ENCODE measurements at places on chromosomes 11 and 22.

DNA sequence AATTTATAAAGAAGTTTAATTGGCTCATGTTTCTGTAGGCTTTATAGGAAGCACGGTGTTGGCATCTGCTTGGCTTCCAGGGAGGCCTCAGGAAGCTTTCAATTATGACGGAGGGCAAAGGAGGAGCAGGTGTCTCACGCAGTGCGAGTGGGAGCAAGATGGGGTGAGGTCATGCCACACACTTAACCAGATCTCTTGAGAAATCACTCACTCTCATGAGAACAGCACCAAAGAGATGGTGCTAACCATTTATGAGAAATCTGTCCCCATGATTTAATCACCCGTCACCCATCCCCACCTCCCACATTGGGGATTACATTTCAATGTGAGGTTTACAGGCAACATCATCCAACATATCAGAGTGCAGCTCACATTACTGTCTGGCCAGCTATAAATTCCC lies 103.5 kb downstream of the ARHGAP8 start:
- DNase-seq, result no peak

DNA sequence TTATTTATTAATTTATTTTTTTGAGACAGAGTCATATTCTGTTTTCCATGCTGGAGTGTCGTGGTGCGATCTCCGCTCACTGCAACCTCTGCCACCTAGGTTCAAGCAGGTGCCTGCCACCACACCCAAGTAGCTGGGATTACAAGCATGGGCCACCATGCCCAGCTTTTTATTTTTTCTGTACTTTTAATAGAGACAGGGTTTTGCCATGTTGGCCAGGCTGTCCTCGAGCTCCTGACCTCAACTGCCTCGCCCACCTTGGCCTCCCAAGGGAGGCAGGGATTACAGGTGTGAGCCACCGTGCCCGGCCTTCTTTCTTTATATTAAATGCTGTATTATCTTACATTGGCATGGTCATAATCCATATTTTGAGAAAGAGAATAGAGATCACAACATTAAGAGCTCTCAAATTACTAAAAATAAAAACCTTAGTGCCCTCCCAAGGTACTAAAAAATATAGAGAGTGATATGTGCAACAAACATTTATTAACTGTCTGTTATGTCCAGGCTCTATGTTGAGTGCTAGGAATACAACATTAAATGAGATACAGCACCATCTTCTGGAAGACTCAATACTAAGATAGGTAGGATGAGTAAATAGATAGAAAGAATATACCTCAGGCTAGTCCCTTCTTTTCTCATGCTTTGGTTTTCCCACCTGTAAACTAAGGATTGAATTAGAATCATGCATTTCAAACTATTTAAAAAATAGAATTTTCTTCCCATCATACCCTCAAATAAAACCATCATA lies 84.1 kb downstream of the BBOX1 start:
- no peak for DNase-seq

- no peak for DNase-seq
Measured at GRCh38 chr11:132771746-132772145, 760.6 kb downstream of the OPCML start.

DNA sequence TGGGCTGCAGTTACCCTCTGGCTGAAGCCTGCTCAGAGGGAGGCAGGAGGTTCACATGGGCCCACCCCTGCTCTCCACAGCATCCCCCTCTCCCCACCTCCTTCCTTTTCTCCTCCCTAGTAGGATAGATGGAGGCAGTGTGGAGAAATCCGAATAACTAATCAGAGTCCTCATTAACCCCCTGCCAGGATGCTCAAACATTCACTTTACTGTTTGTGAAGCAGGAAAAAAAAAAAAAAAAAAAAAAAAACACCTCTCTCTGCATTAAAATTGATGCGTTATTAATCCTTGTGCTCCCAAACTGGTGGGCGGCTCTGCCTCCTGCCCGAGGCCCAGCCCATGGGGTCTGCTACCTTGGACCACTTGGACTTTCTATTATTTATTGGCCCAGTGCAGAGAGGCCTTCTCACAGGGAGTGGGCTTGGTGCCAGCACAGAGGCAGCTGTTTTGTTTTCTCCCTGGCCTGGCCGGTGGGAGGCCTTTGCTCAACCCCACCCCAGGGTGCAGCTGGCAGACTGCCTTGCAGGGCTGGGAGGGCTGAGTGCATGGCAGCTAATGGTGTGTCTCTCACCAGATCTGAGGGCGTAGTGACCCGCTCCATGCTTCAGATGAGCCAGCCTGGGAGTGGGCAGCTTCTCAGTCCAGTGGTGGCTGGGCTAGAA lies 150.7 kb downstream of the PKNOX2 start:
- no peak for DNase-seq

DNA sequence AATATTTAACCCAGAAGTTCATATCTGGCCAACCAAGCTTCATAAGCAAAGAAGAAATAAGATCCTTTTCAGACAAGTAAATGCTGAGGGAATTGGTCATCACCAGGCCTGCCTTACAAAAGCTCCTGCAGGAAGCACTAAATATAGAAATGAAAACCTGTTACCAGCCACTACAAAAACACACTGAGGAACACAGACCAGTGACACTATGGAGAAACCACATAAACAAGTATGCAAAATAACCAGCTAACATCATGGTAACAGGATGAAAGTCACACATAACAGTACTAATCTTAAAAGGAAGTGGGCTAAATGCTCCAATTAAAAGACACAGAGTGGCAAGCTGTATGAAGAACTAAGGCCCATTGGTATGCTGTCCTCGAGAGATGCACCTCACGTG lies 311.4 kb downstream of the DYNC2H1 start:
- no peak for DNase-seq

DNA sequence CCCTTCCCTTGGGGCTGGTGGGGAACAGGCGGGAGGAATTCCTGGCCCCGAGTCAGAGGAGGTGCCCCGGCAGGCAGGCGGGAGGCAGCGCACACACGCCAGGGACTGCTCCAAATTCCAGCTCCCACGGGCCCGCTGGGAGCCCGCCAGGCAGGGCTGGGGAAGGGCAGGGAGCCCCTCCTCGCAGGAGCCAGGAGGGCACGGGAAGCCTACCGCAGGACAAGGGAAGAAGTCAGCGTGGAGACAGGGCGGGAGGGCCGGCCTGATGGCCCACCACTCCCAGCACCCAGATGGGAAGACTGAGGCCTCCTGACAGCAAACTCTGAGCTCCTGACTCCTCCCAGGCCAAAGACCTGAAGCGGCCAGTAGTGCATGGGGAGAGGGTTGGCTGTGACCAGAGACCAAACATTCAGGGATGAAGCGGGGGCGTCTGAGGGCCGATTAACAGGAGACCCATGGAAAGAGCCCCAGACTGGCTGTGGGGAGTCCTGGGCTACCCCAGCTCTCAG lies 22.4 kb downstream of the RPL3 start:
- DNase-seq, result no peak

DNA sequence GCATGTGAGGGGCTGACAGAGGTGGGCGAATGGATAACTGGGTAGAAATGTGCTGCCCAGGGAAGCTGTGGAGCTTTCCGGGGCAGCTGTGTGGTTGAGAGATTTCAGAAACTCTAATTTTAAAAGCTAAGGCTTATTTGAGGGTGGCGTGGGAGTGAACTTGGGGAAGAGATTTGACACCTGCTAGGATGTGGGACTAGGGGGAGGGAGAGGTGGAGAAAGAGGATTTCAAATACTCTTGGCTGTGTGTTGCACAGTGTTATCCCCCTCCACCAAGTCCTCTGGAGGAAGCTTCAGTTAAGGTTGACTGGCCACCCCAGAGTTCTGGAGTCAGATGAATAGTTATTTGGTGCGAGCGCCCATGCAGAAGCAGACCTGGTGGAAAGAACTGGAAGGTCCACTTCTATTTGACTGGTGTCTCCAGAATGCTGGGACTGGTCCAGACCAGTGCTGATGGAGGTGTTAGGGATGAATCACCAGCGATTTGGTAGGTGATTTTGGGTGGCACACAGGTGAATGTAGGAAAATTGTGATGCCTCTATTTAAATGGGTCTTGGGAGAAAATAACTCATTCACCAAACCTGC lies 72.8 kb upstream of the ALX4 start:
- no peak for DNase-seq
